Activated CD8-positive, alpha-beta memory T cell treated with anti-CD3 and anti-CD28 coated beads for 4 hours (primary cell): ENCODE measurements at places on chromosomes 3 and 15.

GRCh38 chr15:37134699-37135131, 34.4 kb upstream of the MEIS2 start:
- DNase-seq: no peak

- DNase-seq: no peak
These were observed 25.0 kb upstream of the BFSP2 start for GRCh38 chr3:133374708-133375402.

GRCh38 chr3:117748131-117748530, 1038.6 kb downstream of the TUSC7 start:
- no peak for DNase-seq

GRCh38 chr3:124780761-124781475, 50.7 kb downstream of the UMPS start:
- DNase-seq: no peak

DNA sequence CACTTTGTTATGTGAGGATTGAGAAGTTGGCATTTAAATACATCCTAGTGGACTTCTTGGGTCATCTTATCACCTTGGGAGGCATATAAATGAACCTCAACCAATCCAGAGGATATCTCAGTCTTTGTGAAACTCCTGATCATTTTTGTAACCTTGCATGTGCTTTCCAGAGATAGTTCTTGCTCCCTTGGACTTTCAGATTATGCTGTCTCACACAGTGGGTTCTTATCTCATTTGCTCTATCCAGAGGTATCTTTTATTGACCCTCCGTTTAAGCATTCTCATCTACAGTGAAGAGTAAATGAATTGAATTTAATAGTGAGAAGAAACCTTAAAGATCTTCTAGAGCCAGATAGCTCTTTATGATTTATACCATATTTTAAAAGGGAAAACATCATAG, 10.4 kb downstream of the ARMC8 start:
- DNase-seq: no peak

DNA sequence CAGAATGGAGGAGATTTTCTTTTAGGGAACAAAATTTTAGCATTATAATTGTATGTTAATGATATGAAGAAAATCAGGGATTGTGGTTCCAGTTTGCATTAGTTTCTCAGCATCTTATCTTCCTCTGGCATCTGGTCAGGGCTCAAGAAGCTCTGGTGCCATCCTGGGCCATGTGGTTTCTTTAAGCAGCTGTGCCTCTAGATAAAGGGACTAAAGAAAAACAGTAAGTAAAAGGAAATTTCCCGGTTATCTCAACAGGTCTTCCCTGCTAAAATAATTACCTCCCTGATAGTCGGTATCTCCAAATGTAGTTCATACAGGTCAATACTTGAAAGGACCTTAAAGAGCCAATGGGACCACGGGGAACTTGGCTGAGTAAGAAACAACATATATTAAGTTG, 375.1 kb upstream of the RBMS3 start:
- DNase-seq: no peak

DNA sequence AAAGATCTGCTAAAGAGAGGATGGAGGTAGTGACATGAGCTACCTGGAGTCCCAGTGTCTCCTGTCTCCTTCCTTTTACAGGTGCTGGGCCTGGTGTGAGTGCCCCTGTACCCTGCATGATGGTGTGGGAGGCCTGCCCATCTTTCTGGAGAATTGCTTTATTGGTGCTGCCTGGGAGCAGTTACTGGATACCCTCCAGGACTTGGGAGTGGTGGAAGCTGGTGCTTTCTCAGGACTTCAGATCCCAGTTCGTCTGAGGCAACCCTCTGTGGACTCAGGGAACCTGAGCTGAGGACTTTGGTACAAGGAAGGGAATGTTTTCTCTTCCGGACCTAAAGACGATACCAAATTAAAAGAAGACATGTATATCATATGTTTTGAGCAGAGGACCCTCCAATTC, 18.3 kb upstream of the NUDT16 start:
- DNase-seq: no peak

- no peak for DNase-seq
These were observed 78.2 kb upstream of the THBS1 start for GRCh38 chr15:39502611-39503195.

DNA sequence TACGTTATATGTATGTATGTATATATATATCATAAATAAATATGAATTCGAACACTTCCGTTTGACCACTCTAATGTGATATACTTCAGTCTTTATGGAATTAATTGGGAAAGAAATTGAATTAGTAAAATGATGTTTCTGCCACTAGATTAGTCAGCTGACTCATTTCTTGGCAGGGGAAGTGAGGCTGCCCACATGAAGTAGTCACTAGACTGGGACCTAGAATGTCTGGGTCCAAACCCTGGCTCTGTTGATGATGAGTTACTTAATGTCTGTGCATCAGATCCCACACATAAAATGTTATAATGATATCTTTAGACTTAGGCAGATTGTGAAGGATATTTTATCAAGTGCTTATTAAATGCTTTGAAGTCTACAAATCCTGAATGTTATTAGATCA, 27.4 kb upstream of the ARL14 start:
- DNase-seq: no peak
